ENCODE measurements at places on chromosomes 12 and 14.

DNA sequence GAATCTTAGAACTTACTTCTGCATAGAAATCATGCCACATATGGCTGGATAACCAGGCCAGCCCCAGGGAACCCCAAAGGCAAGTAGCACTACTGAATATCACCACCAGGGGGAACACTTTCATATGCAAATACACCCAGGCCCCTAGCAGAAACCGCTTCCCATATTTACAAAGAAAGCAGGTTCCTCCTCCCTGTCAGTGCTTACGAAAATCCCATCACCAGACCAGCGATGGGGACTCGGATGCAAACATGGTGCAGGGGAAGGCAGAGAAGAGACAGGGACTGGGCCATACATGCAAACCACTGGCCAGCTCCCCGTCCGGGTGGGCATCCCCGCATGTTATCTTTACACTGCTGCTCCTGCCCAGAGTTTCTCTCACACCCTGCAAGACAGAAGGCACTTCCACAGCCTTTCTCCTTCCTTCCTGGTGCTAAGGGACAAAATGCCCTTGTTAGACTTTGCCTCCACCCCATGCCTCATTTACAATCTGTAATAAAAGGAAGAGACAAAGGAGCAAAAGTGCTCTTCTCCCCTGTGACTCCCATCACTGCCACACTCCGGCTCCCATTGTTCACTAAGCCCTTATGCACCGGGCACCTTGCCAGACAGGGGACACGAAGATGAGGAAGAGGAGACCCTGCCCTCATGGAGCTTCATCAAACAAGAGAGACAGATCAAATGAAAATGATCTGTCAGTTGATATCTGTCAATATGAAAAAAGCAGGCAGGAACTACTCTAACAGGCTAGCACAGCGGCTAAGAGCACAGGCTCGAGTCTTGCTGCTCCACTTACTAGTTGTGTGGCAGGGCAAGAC, 62.3 kb downstream of the PTPN21 start:
- peak; percentile 69 for DNase-seq

- no peak for DNase-seq
Observed at GRCh38 chr14:60085085-60085484, 6.6 kb upstream of the PCNX4 start.

GRCh38 chr12:59086126-59086525, 165.8 kb upstream of the LRIG3 start:
- DNase-seq, result no peak

DNA sequence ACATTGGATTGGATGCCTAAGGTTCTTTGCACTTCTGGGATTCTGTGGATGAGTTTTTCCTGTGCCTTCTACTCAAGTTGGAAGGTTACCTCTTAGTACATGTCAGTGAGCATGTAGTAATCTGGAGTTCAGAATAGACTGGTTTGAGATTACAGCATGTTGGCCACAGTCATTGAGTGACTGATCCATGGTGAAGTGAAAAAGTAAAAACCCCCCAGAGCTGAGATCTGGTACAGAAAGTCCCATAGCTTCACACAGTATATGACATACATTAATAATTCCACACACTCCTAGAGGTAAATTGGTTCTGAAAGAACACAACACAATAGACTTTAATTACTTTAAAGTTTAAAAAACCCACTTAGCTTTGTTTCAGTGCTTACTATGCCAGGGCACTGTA, 11.9 kb upstream of the CCND2 start:
- no peak for DNase-seq

DNA sequence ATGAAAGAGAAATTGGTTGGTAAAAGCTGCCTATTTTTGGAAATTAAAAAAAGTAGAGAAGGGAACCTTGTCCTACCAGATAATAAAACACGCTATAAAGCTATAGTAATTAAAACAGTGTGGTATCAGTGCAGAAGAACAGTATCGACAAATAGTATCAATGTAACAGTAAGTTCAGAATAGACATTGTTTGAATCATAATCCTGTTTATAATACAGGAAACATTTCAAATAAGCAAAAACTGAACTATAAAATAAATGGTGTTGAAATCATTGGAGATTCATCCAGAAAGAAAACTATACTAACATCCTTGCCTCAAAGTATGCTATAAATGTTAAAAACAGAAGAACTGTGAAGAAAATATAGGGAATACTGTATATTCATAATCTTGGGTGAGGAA, 54.2 kb upstream of the NAP1L1 start:
- no peak for DNase-seq

DNA sequence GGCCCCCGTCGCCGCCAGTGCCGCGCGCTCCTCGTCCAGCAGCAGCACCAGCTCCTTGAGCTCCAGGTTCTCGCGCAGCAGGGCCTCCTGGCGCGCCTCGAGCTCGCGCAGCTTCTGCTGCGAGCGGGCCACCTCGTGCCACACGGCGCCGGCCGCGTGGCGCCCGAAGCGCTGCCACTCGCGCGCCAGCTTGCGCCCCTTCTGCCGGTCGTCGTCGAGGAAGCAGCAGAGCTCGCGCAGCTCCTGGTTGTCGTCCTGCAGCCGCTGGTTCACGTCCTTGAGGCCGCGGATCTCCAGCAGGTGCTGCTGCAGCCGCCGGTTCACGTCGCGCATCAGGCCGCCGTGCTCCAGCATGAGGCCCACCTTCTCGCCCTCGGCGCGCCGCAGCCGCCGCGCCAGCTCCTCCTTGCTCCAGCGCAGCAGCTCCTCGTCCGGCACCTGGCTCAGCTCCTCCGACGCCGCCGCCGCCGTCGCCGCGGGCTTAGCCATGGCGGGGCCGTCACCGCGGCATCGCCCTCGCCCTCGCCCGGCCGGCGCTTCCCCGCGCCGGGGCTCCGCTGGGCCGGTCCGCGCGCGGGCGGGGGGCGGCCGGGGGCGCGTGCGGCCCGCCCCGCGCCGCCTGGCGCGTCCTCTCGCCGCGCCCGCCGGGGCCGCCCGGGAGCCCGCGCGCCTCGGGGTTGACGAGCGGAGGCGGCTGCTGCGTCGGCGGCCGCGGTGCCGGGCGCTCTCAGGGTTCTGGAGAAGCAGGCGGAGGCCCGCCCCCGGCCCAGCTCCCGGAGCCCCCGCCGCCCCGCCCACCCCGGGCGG, at the start of gene CCDC85C:
CCDC85C (minus strand) TSS at position 737 of the 807 bp plus-strand sequence; CDS start at position 489, 248 bp downstream.
- peak; percentile 27 for DNase-seq

- no peak for DNase-seq
Observed at GRCh38 chr14:59268858-59269257, 80.4 kb downstream of the DAAM1 start.

Measured in erythroblast (primary cell).